ENCODE measurements at places on chromosomes 5 and 9.

DNA sequence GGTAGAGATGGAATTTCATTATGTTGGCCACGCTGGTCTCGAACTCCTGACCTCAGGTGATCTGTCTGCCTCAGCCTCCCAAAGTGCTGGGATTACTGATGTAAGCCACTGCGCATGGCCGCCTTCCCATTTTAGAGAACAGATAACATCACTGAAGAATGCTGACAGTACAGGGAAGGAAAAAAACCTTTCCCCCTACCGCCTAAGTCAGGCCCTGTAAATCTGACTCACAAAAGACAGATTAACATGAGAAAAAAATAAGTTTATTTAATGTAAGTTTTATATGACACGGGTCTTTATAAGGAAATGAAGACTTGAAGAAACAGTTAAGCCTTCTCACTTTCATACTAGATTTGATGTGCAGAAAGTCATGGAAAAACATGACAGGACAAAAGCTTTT lies 227.2 kb upstream of the ZNF608 start:
- DNase-seq = no peak

- no peak for DNase-seq
Observed at GRCh38 chr5:41508696-41509398, 1.6 kb downstream of the PLCXD3 start.

- no peak for DNase-seq
Observed at GRCh38 chr9:97412626-97413385, 910 bp downstream of the TDRD7 start.

DNA sequence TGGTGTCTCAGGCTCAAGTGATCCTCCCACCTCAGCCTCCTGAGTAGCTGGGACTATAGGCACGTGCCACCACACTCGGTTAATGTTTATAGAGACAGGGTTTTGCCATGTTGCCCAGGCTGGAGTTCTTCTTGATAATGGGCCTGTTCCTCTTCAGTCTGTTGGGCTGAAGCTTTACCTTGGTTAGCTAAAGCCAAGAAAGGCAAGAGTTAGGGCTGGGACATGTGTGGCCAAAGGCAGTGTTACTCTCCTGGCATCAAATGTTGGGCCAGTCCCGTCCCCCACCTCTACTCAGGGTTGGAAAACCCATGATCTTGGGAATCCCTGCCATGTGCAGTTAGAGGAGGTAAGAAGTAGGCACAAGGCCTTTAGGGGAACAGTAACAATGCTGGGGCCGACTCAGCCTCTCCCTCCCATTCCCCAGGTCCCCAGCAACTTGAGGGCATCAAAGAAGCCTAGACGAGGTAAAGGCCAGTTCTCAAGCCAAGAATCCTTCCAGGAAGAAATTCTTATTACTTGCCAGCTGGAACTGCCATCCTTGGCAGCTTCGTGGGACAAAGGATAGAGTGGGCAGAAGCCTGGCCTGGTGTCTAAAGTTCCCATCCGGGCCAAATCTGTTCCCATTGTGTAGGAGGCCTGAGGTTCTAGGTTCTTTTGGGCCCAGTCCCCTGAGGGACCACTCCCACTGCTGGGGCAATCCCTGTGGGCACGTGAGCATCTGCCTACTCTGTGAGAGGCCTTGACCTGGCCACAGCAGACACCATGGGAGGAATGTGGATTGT lies 4.5 kb downstream of the EGR1 start:
- no peak for DNase-seq

DNA sequence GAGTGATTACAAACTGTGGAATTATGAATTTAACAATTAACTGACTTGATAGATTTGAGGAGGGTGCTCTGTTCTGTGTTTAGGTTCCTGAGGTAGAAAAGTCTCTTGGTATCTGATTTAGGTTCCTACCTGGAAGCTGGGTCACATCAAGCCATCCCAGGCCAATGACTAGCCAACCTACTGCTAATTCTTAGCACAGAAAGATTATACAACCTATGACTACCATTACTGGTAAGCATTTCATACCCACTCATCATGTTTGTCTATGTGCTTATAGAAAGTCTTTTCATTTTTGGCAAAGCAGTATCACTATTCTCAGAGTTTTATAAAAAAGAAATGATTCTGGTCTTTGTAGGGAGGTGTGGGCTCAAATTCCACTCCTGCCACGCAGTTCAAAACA lies 49.7 kb downstream of the GNAQ start:
- DNase-seq = no peak

GRCh38 chr5:177362610-177363507 lies 5.1 kb downstream of the RGS14 start:
- DNase-seq = peak; percentile 52

- DNase-seq = no peak
Observed at GRCh38 chr5:151800532-151800931, 28.8 kb downstream of the G3BP1 start.

- DNase-seq = no peak
Observed at GRCh38 chr5:58653521-58653920, 70.6 kb downstream of the RAB3C start.

GRCh38 chr9:137630679-137631078 lies 11.9 kb downstream of the EHMT1 start:
- DNase-seq = no peak

- DNase-seq = no peak
Observed at GRCh38 chr9:13141629-13142028, 137.9 kb downstream of the MPDZ start.

DNA sequence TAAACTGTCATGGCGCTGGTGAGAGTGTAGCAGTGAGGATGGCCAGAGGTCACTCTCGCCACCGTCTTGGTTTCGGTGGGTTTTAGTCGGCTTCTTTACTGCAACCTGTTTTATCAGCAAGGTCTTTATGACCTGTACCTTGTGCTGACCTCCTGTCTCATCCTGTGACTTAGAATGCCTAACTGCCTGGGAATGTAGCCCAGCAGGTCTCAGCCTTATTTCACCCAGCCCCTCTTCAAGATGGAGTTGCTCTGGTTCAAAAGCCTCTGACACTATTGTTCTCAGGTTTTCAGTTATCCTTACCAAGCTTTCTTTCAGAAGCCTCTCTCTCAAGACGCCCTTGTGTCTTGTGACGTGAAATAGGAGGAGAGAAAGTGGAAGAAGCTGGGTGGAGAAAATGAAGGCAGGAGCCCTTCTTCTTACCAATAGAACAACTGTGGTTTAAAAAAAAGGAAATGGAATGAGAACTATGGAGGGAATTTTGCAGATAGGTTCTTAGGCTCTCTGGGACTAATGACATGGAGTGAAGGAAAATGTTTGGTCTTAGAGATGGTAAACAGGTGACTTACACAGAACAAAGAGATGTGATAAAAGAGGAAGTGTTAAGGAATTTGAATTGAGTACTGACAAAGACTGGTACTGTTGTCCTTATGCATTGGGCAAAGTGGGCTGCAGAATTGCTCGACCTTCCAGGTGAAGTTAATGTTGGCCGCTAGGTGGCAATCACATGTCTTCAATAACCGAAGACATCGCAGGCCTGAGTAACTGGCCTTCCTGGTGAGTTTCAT lies 133.3 kb upstream of the RAI14 start:
- DNase-seq = no peak

- DNase-seq = no peak
Observed at GRCh38 chr5:169084775-169085174, 216.2 kb downstream of the SLIT3 start.

- DNase-seq = no peak
Observed at GRCh38 chr5:66596636-66597182, 516 bp downstream of the MAST4 start.

DNA sequence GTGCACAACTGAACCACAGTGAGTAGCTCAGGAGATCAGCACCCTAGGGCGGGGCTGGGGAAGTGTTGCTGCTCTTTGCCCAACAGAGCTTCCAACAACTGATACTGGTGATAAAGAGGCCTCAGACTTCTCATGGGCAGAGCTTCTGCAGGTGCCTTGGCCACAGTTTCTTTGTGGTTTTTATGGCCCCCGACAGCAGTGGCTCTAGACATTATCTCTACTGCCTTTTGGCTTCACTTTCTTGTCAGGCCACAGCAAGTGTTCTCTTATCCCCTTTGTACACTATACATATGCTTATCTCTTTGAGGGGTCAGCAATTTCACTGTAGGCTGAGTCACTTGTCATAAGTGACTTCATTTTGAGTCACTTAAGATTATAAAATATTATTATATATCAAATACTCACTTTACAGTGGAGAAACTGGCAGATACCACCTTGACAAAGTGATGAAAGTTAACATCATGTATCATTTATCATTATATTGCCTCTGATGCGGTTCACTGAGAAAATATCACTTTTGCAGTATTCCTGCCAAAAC lies 90.9 kb upstream of the COX7C start:
- DNase-seq = no peak

GRCh38 chr5:79229357-79230174 lies 6.4 kb upstream of the JMY start:
- DNase-seq = no peak

DNA sequence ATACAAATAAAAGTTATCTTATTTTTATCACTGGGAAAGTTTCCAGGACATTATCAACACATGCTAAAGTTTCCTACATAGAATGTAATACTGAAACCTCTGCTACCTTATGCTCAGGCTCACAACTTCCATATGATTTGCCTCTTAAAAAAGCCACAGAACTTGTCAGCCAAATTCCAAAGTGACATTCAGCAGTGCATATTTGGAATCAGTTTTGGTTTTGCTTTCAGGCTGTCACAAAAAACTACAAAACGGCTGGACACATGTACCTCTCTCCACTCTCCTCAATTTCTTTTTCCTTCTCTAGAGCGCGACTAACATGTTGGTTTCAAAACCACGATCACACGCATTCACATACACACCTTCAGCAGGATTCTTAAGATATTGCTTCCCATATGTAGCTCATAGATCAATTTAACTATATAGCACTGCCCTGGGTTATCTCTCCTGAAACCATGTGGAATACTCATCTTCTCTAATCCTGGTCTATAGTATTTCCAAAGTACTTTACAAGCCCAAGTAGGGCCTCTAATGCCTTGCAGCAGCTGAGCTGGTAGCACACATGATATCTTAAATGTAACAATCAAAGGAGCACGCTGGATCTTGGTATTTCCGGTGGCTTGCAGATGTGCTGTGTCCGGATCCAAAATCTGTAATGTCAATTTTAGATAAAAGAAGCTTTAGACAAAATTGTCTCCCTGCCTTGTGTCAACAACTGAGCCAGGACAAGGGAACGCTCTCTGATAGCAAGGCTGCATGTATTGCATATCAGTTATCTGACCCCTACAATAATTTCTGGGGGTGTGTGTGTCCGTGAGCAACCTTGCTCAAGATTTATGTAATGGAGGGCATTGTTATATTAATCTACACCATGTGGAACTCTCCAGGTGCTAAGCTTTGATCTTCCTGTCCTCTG lies 203.2 kb downstream of the DMRT2 start:
- no peak for DNase-seq

GRCh38 chr9:119004618-119004990 lies 364.6 kb downstream of the BRINP1 start:
- DNase-seq = peak; percentile 13

GRCh38 chr9:34554211-34555001 lies 31.6 kb upstream of the ENHO start:
- no peak for DNase-seq

DNA sequence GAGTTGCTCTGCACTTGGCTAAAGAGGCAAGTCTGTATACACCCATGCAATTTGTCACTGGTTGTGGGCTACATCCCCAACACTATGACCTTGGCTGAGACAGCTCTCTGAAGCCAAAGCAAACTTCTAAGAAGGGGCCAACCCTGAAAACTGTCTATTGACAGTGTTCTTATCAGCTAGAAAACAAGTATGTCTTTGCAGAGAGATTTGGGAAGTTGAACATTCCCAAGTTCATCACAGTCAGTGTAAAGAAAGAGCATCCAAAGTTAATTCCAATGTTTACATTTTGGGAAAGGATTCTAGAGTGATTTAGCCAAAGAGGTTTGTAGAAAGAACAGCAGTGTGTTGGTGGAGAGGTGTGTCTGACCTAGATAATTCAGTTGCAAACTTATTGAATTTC lies 711.1 kb upstream of the CHD1 start:
- no peak for DNase-seq

- DNase-seq = no peak
Observed at GRCh38 chr9:70177121-70177520, 81.7 kb upstream of the SMC5 start.

DNA sequence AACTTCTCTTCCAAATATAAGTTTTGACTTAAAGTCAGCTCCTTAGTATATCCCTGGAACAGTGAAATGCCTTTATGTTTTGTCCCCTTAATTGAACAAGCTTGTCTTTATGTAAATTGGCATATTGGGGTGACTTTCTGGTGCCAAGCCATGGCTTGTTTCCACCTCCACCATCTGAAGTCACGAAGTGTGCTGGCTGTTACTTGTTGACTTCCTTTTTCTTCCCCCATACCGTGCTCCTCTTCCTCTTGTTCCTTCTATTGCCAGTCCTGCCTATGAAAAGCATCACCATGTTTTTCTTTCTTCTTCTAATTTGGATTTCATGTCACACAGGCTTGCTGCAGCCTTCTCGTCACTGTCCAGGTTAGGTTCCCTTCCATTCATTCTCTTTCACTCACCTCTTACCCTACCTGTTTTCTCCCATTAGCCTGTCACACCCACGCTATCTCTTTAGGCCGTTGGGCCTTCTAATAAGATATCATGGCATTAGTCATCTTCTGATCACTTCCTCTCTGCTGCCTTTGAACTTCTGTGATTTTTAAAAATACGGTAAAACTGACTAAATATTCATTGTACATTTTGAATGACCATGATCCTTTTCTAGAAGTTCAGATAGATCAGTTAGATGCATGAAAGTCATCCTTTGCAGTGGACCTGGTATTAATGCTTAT lies 48.1 kb downstream of the IQGAP2 start:
- DNase-seq = no peak

- peak; percentile 81 for DNase-seq
Observed at GRCh38 chr9:37027582-37028419, 6.3 kb downstream of the PAX5 start.

GRCh38 chr5:171893290-171893886 lies 107.8 kb downstream of the SMIM23 start:
- DNase-seq = no peak
